Muscle of leg (tissue), 16 donors: ENCODE measurements at places on chromosomes 13 and 19.
A peak's percentile ranks its signal among the peaks of the same experiment; 100 is the strongest.

DNA sequence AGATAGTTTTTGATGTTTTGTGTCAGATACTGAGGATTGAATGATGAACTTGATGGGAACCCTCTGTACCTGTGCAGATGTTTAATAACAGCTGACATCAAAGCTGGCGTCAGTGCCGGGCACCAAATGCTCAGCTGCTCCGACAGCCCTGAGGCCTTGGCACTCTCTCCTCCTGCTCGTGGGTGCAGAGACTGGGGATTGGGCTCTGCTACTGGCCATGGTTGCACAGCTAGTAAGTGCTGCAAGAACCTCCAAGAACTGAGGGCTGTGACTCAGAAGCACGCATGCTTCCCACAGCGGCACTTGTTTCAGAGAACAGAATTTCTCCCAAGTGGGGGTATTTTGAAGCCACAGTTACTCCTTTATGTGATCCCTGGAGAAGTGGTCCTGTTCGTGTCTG, 5.9 kb downstream of the LAMP1 start:
- no peak for DNase-seq

- no peak for DNase-seq
Observed at GRCh38 chr19:4908781-4909155, 533 bp upstream of the UHRF1 start.

- DNase-seq, result peak; percentile 70
Observed at GRCh38 chr13:51785712-51786424, 18.1 kb downstream of the DHRS12 start.

- no peak for DNase-seq
Observed at GRCh38 chr13:26819046-26819445, 58.5 kb upstream of the GPR12 start.

- no peak for DNase-seq
Observed at GRCh38 chr13:113919761-113920559, 53.9 kb downstream of the C13orf46 start.
